ENCODE measurements at places on chromosomes 13 and 19.

- DNase-seq = no peak
These were observed 252.3 kb upstream of the PRR20A start for GRCh38 chr13:56888455-56888854.

DNA sequence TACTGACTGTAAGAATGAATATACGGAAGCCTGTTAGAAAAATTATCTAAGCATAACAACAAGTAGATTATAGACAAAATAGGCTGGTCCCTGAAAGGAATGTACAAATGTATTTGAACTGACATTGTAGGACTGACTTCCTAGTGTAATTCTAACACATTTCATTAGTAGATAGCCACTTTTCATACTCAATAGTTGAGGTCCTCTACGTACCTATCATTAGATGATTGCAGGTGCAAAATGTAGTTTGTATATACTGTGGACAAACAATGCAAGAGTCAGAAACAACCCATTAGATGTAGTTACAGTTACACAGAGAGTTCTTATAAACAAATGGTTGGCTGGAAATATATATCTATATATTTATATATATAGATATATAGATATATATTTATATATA lies 402.3 kb upstream of the SLITRK6 start:
- DNase-seq = no peak

DNA sequence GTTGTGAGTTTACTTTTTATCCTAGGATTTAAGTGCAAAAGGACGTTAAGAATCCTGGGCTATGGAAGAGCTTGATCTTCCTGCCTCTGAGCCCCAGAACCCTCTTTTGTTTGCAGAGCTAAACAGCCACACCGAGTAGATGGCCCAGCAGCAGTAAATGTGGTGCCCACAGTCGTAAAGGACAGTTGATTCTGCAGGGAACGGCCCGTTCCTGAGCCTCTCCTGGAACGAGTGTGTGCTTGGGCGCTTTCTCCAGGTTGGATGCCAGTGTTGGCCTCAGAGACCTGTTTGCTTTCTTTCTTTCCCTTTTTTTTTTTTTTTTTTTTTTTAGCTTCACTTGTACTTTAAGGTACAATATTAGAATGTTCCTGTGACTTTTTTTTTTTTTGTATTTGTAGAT lies 41.7 kb downstream of the SPATA13 start:
- DNase-seq = no peak

- DNase-seq = no peak
These were observed 55.6 kb upstream of the F7 start for GRCh38 chr13:113049981-113050380.

DNA sequence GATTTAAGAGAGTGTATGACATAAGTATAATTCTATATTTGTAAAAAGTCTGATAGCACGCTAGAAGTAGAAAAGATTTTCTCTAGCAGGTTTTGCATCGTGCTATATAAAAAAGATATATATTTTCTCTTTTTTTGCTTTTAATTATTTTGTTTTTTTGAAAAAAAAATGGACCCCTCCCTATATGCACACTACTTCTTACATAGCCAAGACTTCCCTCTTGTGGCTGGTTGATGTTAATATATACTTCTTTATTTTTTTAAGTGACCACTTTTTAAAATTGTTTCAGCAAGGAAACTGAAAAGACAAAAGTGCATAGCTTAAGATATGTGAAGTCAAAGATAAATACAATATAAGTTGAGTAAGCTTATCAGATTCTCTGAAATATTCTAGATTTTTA lies 1202.8 kb downstream of the DIAPH3 start:
- DNase-seq = no peak

- no peak for DNase-seq
These were observed 40.1 kb downstream of the SERTM1 start for GRCh38 chr13:36713887-36714286.

DNA sequence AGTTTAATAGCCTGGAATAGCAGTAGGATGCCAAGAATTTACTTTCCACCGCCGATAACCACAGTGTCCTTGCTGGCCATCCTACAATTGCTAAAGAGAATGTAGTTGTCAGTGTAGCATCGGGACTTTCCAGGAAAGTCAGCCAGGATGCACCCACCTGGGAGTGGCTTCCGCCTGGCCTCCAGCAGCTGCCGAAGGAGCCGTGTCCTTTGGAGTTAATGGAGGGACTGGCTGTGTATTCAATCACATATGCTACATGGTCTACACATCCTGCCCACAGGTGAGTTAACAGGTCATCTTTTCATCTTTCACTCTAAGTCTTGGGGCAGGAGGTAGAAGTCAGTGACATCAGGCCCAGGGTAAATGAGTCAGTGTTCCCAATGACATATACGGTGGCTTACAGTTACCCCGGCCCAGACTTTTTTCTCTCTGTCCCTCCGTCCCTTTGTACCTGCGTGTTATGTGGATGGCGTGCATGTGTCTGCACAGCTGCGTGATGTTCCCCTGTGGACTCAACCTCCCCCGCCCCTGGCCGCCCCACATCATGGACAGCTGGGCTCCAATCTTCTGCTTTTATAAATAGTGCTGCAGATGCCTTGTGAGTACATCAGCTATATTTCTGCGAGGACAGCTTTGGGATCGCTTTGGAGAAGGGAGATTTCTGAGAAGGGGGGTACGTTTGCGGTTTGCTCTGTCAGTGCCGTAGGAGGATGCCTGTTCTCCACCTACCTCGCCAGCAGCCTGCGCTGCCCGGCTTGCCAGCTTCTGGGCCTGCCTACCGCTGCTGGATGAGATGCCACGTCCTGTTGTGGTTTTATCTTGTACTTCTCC lies 63.1 kb downstream of the ATP11A start:
- DNase-seq = no peak

All from GM12864 (cell line).